ENCODE measurements at places on chromosomes 16 and 17.

- DNase-seq: peak; percentile 51
Measured at GRCh38 chr17:31492880-31493655, 101.6 kb downstream of the RAB11FIP4 start.

DNA sequence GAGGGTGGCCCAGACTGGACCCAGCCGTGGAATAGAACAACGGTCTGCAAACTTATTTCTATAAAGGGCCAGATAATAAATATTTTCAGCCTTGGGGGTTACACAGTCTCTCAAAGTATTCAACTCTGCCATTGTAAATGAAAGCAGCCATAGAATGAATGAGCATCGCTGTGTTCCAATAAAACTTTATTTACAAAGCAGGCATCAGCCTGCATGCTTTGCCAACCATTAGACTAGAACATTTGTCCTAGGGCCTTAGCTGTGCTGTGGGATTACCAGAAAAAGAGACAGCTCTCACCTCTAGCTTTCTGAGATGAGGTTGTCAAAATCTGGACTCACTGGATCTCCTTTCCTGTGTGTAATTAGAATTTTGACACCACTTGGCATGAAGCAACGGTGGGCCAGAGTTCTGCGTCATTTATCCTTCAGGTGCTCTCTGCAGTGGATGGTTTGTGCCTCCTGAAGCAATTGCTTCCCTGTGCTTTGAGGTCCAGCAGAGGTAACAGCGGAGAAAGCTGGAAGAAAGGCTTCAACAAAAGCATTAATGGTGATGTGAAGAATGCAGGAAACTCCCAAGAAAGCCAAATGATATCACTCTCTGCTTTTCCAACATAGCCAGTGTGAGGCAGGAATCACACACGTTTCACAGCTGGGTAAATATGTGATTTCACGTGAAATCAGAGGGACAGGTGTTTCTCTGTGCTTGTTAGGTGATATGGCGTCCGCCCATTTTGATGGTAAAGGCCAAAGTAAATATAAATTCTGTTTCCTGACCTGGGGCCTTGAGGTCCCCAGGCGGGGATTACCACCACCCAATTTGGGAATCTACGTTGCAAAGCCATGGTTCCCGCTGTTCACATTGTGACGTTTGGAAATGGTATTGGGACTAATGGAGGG is 148.4 kb downstream of the PITPNC1 start:
- DNase-seq: no peak

GRCh38 chr16:29791845-29792807 is 1.6 kb downstream of the KIF22 start:
- no peak for DNase-seq

DNA sequence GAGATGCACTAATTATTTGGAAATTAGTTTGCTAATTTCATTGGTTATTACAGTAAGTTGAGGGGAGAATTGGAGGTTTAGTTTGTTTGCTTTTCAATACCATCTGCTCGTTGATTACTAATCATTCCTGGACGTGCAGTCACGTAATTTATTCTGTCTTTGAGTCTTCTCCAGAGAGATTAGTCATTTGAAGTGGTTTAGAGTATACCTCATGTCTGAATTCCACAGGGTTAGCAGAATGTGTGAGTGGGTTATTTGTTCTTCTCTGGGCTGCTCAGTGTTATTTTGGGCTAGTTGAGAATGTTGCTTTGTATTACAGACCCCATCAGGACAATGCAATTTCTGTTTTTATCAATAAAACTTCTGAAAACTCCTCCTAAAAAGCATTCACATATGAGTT is 265.0 kb downstream of the RBFOX1 start:
- DNase-seq: no peak

- DNase-seq: no peak
Measured at GRCh38 chr16:49437344-49437743, 63.7 kb downstream of the C16orf78 start.

DNA sequence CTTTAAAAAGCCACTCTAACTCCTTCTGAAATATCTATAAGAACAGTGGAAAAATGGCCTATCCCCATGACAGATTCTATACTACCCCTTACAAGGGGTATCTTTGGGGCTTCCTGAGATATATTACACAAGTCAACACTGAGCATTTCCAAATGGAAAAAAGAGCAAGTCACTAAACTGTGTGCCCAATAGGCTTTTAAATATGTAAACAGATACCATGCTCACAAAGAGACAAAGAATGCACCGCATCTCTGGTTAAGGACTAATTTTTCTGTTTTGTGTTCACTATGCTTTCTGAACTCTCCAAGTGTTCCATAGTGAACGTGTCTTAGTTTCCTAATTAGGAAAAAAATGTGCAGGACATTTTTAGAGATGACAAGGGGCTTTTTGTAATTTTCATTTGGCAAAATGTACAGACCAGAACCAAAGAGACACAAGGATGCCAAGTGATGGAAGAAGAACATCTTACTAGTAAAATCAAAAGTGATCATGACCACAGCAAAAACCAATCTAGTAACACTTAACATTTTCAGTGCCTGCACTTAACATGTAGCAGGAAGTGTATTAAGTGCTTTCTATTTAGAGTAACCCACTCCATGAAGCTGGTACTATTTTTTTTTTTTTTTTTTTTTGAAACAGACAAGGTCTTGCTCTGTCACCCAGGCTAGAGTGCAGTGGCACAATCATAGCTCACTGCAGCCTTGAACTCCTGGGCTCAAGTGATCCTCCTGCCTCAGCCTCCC is 21.5 kb downstream of the MYH11 start:
- no peak for DNase-seq
